ENCODE measurements at places on chromosomes 7 and 10. TPM values are rescaled to one million over a fixed set of nuclear protein-coding genes. Genes with fewer than 3 reads are reported as not detected.

Gene SFTPA1
- not detected for total RNA-seq

Gene OR2AE1
- not detected for total RNA-seq

Gene CDC14C
- total RNA-seq = not detected

Gene FAM180A
- not detected for total RNA-seq

Gene HMX2
- total RNA-seq = 0.10 TPM

Gene DGKI
- 0.31 TPM for total RNA-seq

Gene FGF8
- total RNA-seq = 0.09 TPM

Gene STK32C
- 34.8 TPM for total RNA-seq

Gene ALOX5
- total RNA-seq = 0.22 TPM

Gene NPSR1
- total RNA-seq = not detected

Gene CNPY1
- total RNA-seq = not detected

Gene ZNF775
- total RNA-seq = 6.8 TPM

Gene ZP3
- total RNA-seq = 20.0 TPM

Gene SMO
- 19.3 TPM for total RNA-seq

Gene DMBT1
- 0.05 TPM for total RNA-seq

Gene PRPS1L1
- total RNA-seq = not detected

Gene ADAM12
- total RNA-seq = 5.7 TPM

Gene BAIAP2L1
- 56.0 TPM for total RNA-seq

Gene ATOH7
- 0.34 TPM for total RNA-seq

Gene SLC26A3
- total RNA-seq = not detected

Gene GDF10
- 0.17 TPM for total RNA-seq

Gene TMEM270
- total RNA-seq = not detected

Gene PLAU
- total RNA-seq = 161 TPM

Gene BTBD16
- total RNA-seq = 0.52 TPM

Gene SPAM1
- not detected for total RNA-seq

Gene EGFR
- total RNA-seq = 139 TPM

Gene PCGF5
- total RNA-seq = 35.1 TPM

Gene TUBB8
- not detected for total RNA-seq

Gene SAP25
- 0.73 TPM for total RNA-seq

Gene PTPRE
- 3.0 TPM for total RNA-seq

Gene CYP2E1
- not detected for total RNA-seq

Gene ADCY1
- 2.2 TPM for total RNA-seq

Gene IMPDH1
- total RNA-seq = 88.5 TPM

Gene HOXA3
- total RNA-seq = 10.8 TPM

Gene AMPH
- 0.12 TPM for total RNA-seq

Gene LHFPL3
- total RNA-seq = not detected

Gene EPHA1
- not detected for total RNA-seq

Gene VWDE
- 0.31 TPM for total RNA-seq

Gene ADGRA1
- total RNA-seq = 0.02 TPM

Gene VKORC1L1
- 28.3 TPM for total RNA-seq

Gene KCNMA1
- 38.6 TPM for total RNA-seq

Gene CFAP46
- total RNA-seq = 1.0 TPM

Gene BICC1
- total RNA-seq = 30.1 TPM

Gene CASD1
- 9.6 TPM for total RNA-seq

Gene GIMAP2
- total RNA-seq = not detected

Gene ASNS
- 64.7 TPM for total RNA-seq

Gene PGAM1
- 610 TPM for total RNA-seq

Gene CFAP58
- total RNA-seq = 0.09 TPM

Gene HABP2
- total RNA-seq = 0.07 TPM

Gene MYOF
- 219 TPM for total RNA-seq

Gene CDK13
- total RNA-seq = 22.4 TPM

Data from A549 treated with CpdA at 1 μM for 4 hours (cell line).